ENCODE measurements at places on chromosomes 16 and 17. TPM values are rescaled to one million over a fixed set of nuclear protein-coding genes. Genes with fewer than 3 reads are reported as not detected.

HOXB7 gene
- total RNA-seq = 1.4 TPM

EVPLL gene
- not detected for total RNA-seq

CLDN7 gene
- total RNA-seq = 4.5 TPM

GUCY2D gene
- under 0.01 TPM for total RNA-seq

NAGS gene
- total RNA-seq = 2.9 TPM

BHLHA9 gene
- not detected for total RNA-seq

MYH11 gene
- total RNA-seq = under 0.01 TPM

CCL1 gene
- total RNA-seq = not detected

CLEC3A gene
- total RNA-seq = not detected

TEX2 gene
- 23.8 TPM for total RNA-seq

ARL6IP1 gene
- 412 TPM for total RNA-seq

OXLD1 gene
- total RNA-seq = 34.0 TPM

SMURF2 gene
- 126 TPM for total RNA-seq

ZSCAN10 gene
- total RNA-seq = not detected

KCNJ18 gene
- total RNA-seq = not detected

DNAI2 gene
- total RNA-seq = not detected

SNX20 gene
- not detected for total RNA-seq

CHST4 gene
- not detected for total RNA-seq

CCDC200 gene
- total RNA-seq = not detected

CPSF4L gene
- not detected for total RNA-seq

CTRB1 gene
- not detected for total RNA-seq

TMEM235 gene
- total RNA-seq = not detected

SLC16A13 gene
- 1.00 TPM for total RNA-seq

SCNN1G gene
- not detected for total RNA-seq

ALKBH5 gene
- 151 TPM for total RNA-seq

EVI2A gene
- 7.3 TPM for total RNA-seq

SPECC1 gene
- total RNA-seq = 21.2 TPM

SPN gene
- not detected for total RNA-seq

RHBDF2 gene
- 4.9 TPM for total RNA-seq
